ENCODE measurements at places on chromosomes 6 and 20.

GRCh38 chr20:59364611-59365010, 64.2 kb downstream of the EDN3 start:
- DNase-seq: no peak

DNA sequence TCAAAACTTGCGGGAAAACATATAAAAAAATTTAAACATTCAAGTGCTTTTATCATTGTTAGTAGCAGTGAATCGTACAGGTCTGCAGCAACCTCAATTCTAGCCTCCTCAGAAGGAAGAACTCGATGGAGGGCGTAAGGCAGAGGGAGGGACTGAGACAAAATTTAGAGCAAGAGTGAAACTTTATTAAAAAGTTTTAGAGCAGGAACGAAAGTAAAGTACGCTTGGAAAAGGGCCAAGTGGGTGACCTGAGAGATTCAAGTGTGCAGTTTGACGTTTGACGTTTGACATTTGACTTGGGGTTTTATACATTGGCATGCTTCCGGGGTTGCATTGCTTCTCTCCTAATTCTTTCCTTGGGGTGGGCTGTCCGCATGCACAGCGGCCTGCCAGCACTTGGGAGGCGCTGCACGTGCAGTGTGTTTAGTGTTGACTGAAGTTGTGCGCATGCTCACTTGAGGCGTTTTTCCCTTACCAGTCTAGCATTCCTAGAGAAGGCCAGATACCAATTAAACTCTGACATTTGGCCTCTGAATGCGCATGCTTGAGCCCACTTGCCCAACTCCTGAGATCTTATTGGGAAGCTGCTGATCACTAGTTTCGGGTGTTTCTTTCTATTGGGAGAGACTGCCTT, 82.6 kb downstream of the TBX18 start:
- no peak for DNase-seq

DNA sequence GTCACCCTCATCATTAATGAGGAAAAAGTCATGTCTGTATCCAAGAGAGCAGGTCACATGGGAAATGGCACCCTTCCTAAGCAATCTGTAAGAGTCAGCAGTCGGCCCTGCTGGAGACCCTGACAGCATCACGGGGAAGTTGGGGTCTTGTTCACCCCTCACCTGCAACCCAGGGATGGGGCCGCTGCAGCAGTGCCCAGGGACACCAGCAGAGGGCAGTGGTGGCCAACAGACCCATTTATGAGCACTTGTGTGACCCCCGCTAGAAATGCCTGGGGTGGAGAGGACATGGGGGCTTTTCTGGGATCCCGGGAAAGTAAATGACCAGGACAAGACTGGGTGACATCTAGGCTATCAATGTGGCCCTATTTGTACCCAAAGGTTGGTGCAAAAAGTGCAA, 35.9 kb downstream of the ANKRD60 start:
- DNase-seq: peak; percentile 11

GRCh38 chr6:5590187-5590586, 328.9 kb downstream of the FARS2 start:
- no peak for DNase-seq

- no peak for DNase-seq
Observed at GRCh38 chr6:127343809-127344659, 625 bp upstream of the ECHDC1 start.

- DNase-seq: no peak
Observed at GRCh38 chr20:23393996-23394775, 27.1 kb downstream of the NAPB start.

GRCh38 chr6:136728033-136728939, 64.0 kb downstream of the MAP3K5 start:
- no peak for DNase-seq

GRCh38 chr6:35057449-35058357, 83.4 kb downstream of the TCP11 start:
- DNase-seq: no peak

DNA sequence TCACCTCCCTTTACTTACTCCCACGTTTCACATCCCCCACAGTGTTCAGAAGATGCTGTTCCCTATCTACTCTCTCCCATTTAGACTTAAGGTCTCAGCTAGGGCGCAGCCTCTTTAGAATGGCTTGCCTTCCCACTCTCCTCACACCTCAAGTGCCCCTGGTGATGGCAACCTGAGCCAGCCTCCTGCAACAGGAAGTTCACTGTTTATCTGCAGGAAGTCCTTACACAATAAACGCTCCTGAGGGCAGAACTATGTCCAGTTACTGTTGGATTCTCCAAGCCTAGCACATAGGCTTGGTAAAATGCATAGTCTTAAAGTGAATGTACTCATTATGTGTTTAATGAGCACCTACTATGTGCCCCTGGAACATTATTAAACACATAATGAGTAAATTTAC, 21.9 kb upstream of the RAB22A start:
- DNase-seq: no peak

- no peak for DNase-seq
Observed at GRCh38 chr20:24936526-24937407, 12.3 kb upstream of the CST7 start.

DNA sequence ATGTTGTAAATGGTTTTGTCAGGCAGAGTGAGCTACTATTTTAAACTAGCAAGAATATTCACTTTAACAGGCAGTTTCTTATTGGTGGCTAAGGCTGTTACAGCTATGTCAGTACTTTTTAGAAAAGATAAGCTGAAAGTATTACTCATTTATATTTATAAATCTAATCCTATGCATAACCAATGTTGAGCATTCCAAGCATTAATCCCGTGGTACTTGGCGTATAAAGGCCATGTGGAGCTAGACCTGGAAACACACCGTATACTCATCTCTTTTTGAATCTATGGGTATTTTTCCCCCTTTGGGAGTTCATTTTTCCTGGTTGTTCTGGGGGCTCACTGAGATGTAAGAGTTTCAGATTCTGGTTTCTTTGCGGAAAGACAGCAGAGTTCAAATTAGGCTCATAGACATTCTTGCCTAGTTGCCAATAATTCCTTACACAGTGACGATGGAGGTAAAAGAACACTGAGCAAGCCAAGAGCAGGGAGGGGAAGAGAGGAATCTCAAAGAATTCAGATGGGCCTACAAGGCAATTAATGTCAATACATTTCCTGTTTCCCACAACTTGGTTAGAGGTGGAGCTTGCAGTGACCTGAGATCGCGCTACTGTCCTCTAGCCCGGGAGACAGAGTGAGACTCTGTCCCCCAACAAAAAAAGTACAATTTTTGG, 211.5 kb downstream of the SOX4 start:
- no peak for DNase-seq

DNA sequence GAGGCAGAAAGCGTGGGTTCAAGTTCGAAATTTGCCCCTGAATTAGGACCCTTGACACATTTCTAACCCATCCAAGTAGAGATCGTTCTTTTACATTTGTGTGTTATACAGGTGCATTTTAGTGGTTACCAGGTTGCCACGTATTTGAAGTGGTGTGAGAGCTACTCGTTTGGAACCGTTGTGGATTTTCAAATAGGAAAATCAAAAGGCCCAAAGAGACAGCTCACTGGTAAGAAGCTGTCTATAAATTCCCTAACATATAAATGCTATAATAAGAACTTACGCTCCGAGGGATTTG, 1.6 kb upstream of the REV3L start:
- DNase-seq: no peak
